Esophagus mucosa (tissue), 1 donor: ENCODE measurements at places on chromosomes 12 and 14.

DNA sequence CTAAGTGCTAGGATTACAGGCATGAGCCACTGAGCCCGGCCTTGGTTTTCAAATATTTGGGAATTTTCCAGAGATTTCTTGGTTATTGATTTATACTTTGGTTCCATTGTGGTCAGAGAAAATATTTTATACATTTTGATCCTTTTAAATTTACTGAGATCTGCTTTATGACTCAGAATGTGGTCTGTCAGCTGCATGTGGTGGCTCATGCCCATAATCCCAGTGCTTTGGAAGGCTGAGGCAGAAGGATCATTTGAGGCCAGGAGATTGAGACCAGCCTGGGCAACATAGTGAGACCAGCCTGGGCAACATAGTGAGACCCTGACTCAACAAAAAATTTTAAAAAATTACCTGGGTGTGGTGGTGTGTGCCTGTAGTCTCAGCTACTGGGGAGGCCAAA lies 49.8 kb downstream of the ADCK1 start:
- no peak for ATAC-seq

- no peak for ATAC-seq
Observed at GRCh38 chr12:27534060-27534764, 10.2 kb downstream of the PPFIBP1 start.

- ATAC-seq, result peak; percentile 59
Observed at GRCh38 chr12:54229624-54230212, 40.9 kb upstream of the SMUG1 start.

- no peak for ATAC-seq
Observed at GRCh38 chr12:29201296-29201695, 52.2 kb downstream of the FAR2 start.

DNA sequence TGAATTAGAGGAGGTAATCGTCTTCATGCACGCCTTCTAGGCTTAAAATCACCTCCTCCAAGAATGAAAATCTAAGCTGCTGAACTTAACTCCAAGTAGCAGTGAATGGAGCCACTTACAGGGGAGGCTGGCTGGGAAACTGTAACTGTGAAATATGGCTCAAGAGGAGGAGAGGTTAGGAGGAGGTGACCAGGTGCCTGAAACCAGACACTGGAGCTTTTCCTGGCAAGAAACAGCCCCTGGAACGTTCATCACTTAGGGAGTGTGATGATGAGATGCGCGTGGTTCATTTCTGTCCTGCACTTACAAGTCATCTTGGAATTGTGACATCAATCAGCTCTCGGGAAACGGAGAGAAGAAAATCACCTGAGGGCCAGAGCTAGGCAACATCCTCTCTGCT lies 62.3 kb upstream of the TMEM132C start:
- no peak for ATAC-seq

GRCh38 chr12:30357766-30358490 lies 337.7 kb downstream of the IPO8 start:
- no peak for ATAC-seq

GRCh38 chr12:48965298-48965838 lies 6.2 kb downstream of the WNT10B start:
- ATAC-seq, result no peak

- no peak for ATAC-seq
Observed at GRCh38 chr12:48979602-48980388, 1.7 kb downstream of the WNT1 start.

- no peak for ATAC-seq
Observed at GRCh38 chr14:31190219-31190603, 17.4 kb downstream of the HECTD1 start.

GRCh38 chr12:12983420-12984035 lies 16.5 kb downstream of the HEBP1 start:
- peak; percentile 69 for ATAC-seq

DNA sequence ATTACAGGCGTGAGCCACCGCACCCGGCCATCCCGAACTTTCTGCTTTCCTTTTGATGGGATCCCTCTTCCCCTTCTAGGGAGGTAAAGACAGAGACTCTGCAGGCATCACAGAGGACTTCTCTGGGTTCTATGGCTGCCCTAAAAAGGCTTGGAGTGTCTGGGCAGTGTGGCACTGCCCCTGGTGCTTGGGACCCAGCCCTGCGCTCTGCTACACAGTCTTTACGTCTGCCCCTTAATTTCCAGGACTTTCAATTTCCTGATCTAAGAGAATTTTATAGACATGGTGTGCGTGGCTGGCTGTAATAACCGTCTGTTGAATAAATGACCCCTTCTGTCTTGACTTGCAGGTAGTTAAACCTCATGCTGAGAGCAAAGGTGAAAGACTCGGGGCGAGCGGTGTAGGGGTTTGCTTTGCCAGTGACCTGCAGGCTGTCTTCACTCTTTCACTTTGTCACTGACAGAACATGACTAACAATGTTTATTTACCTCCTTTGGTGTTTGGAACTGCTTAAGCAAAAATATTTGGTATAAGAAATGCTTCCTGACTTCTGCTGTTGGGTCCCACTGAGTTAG lies 110.9 kb upstream of the MAP1LC3B2 start:
- ATAC-seq, result no peak

GRCh38 chr12:25236190-25236589 lies 14.5 kb downstream of the KRAS start:
- no peak for ATAC-seq

DNA sequence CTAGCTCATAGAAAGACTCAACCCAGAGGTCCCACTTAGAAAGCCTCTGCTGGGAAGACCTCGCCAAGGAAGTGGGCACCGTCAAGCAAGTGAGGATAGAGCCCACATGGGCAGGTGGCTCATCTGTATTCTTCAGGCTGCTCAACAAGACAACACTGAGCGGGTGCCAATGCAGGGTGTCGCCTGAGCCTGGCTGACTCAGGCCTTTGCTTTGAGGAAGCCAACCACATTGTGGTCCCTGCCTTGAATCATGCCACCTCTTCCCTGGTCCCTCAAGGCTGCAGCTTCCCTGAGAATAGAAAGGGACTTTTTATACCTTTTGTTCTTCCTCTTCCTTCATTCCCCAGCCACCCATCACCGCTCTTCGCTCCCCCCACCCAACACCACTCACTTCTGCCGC lies 2.1 kb upstream of the RNASE13 start:
- ATAC-seq, result peak; percentile 73

- ATAC-seq, result no peak
Observed at GRCh38 chr12:98845957-98846356, 200.9 kb downstream of the APAF1 start.

GRCh38 chr14:34368971-34369647 lies 92.9 kb downstream of the SPTSSA start:
- no peak for ATAC-seq

DNA sequence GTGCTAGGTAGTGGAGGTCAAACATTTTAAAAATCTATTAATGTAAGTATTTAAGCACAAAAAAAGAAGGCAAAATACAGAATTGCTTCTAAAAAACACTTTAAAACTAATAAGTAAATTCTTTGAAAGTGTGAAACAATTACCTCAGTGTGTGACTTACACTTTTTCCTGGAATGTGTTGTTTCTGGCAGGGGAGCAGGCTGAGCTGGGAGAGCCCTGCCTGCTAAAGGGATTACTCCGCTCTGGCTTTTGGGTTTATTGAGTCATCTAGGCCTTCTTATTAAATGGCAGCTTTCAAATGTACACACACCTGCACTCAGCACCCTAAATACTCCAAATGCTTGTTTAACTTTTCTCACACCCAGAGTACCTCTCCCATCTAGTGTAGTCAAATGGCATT lies 279.8 kb downstream of the AKAP6 start:
- ATAC-seq, result peak; percentile 71

DNA sequence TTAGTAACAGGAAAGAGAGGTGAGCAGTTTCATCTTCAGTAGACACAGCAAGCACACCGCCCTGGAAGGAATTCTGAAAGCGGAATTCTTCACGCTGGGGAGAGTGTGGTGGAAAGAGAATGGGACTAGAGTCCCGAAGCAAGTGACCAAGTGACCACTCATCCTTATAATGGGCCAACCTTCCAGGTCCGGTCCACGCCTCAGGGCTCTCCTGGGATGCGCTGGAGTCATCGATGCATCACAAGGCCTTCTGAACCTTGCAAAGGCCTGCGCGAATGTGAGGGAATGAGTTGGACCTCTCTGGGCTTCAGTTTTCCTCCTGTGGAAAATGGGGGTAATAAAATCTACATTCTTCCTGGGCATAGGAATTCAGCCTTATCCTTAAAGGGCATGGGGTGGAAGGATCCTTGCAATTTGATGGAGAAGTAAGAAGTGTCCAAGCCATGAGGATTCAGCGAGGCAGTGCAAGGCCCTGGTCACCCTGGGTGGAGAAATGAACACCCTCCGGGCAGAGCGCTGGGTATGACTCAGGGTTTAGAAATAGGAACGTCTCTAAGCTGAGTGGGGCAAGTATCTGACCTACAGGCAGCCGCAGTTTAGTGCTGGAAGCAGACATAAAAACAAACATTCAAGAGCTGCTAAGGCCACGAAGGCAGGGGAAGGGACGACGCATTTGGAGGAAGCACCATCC lies 97.7 kb downstream of the SETD3 start:
- ATAC-seq, result no peak

DNA sequence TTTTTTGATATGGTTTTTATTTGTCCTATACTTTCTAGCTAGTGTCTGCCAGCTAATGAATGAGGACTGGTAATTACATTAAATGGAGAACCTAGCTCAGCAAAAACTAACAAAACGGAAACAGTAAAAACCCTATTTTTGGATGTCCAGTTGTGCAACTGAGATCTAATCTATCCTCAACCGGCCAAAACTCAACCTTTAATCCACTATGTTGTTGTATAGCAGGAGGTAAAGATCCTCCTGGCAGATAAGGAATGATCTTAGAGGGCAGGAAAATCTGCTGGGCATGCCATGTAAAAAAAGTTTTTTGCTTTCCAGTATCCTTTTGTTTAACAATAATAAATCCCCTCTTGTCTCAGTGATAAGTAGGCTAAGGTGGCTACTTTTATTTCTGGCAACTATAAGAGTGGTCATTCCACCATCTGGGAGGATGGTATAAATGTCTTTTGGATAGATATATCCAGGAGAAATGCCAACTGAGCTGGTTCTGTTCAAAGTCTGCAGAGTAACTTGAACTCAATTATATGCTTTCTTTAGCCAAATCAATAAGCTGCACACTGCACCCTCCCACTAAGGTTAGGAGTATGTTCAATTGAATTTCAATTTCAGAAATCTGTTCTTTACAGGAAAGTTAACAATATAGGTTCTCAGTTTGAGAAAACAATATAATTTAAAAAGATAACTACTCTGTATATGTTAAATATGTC lies 40.1 kb downstream of the WASHC3 start:
- no peak for ATAC-seq

DNA sequence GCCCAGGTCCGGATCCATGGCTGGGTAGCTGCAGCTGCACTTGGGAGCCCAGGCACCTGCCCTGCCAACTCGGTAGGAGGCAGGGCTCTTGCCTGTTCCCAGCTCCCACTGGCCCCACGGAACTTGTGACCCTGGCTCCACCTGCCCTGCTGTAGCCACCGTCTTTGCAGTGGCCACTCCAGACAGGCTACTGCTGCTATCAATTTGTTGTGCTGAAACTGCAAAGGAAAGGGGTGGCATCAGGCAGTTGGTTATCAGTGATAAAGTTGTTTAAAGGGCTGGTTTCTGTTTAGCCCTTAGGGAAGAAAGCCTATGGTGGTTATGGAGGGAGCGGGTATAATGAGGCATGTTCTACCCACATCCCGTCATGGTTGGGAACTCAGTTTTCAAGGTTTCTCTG lies 32.1 kb upstream of the ARID2 start:
- no peak for ATAC-seq

- no peak for ATAC-seq
Observed at GRCh38 chr14:22535126-22535525, 53.9 kb downstream of the DAD1 start.

GRCh38 chr14:94309721-94310120 lies 13.4 kb downstream of the SERPINA6 start:
- ATAC-seq, result no peak

DNA sequence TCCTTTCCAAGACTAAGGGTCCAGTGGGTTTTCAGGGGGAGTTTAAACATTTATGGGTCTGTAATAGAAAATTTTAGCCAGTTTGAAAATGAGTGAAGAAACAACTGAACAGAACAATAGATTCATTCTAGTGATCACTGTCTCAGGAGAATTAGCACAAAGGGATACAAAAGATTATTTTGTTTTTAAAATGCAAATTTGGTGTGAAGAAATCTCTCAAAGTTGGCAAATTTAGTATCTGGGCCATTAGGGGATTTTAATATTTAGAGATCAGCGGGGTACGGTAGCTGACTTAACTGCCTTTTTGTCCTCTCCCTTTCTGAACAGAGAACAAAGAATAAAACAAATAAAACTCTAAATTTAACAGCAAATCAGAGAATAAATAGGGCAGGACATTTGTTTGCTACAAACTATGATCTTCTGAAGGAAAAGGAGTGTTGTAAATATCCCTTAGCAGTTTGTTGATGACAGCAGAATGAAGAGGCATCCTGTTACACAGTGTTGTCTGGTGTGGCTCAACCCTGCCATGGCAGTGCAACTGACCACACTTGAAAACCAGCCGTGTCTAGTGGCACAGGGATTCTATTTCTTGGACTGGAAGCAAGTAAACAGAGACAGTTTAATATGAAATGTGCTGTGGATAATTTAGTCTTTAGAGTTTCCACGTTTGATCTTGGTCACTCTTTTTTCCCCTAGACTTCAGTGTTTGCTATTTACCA lies 46.3 kb upstream of the LRTM2 start:
- ATAC-seq, result no peak

DNA sequence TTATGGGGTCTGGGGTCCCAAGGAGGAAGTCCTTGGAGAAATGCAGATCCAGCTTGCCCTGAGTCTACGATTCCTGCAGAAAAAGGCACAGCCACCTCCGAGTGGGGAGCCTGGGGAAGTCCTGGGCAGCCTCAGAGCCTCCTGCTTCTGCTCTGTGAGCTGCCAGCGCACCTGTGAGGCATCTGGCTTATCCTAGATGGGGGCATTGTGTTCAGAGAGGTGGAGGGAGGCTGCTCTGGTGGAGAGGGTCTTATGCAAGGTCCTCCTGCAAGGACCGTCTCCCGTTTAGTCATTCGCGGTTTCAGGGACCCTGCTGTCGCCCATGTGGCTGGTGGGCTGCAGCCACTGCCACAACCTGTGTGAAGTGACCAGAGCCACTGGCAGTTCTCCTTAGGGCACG lies 53.0 kb upstream of the PRMT8 start:
- ATAC-seq, result no peak

- no peak for ATAC-seq
Observed at GRCh38 chr14:93456356-93456755, 25.6 kb downstream of the UNC79 start.
